ENCODE measurements at places on chromosomes 13 and 19.

- H3K27ac ChIP-seq: no peak overlapping the region
- no peak overlapping the region for H3K4me3 ChIP-seq
- no peaks in the 10 kb centered on the region for H3K36me3 ChIP-seq
- H3K4me1 ChIP-seq: no peaks in the 10 kb centered on the region
- DNase-seq: no peak
Measured at GRCh38 chr13:62598708-62599107, 1183.1 kb upstream of the PCDH20 start.

GRCh38 chr19:18155095-18156087 is 2.4 kb downstream of the PIK3R2 start:
- peaks cover 37% of the 10 kb centered on the region for H3K4me1 ChIP-seq
- peak overlapping the region; percentile 75 for H3K27ac ChIP-seq
- H3K36me3 ChIP-seq: peaks cover 26% of the 10 kb centered on the region
- H3K4me3 ChIP-seq: peak overlapping the region; percentile 87
- no peak for DNase-seq

- H3K36me3 ChIP-seq: peaks cover 4% of the 10 kb centered on the region
- H3K27ac ChIP-seq: no peak overlapping the region
- H3K4me3 ChIP-seq: no peak overlapping the region
Measured at GRCh38 chr19:38039966-38040365, 133.0 kb downstream of the SIPA1L3 start.

DNA sequence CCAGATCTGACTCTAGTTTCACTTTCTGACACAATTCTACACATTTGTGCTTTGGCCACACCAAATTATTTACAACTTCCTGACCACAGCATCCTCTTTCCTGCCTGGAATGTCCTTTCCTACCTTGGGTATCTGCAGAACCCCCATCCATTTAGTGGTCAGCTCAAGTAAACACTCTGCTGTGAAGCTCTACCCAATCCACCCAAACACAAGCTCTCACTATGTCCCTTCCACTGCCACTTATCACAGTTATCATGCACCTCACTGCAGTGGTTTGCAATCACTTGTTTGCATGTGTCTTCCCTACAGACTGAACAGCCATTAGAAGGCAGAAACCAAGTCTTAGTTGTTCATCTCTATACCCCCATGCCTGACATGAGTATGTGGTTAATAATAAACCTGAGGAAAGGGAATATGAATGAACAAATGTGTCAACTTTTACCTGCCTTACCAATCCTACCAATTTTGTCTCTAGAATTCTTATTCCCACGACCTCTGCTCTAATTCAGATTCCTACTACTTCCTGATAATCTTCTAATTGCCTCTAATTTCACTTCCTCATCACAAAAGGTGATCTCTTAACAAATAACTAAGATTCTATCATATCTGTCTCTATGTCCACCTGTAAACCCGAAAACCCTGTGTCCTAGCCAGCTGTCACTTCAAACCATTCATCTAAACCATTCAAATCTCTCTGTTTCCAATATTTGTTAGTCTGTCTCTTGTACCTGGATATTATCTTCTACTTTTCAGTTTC is 25.1 kb downstream of the LNX2 start:
- H3K27ac ChIP-seq: no peak overlapping the region
- no peak overlapping the region for H3K4me3 ChIP-seq
- DNase-seq: no peak
- H3K36me3 ChIP-seq: no peaks in the 10 kb centered on the region
- H3K4me1 ChIP-seq: no peaks in the 10 kb centered on the region

GRCh38 chr13:59458908-59459579 is 704.7 kb downstream of the DIAPH3 start:
- H3K4me3 ChIP-seq: no peak overlapping the region
- DNase-seq: no peak
- peaks cover 10% of the 10 kb centered on the region for H3K27me3 ChIP-seq
- no peak overlapping the region for H3K27ac ChIP-seq
- peaks cover 9% of the 10 kb centered on the region for H3K4me1 ChIP-seq

- H3K4me3 ChIP-seq: peak overlapping the region; percentile 57
- peaks cover 9% of the 10 kb centered on the region for H3K4me1 ChIP-seq
- H3K36me3 ChIP-seq: peaks cover 4% of the 10 kb centered on the region
- H3K27me3 ChIP-seq: peaks cover 71% of the 10 kb centered on the region
- no peak overlapping the region for H3K27ac ChIP-seq
Measured at GRCh38 chr19:47729468-47729798, 15.9 kb upstream of the NOP53 start.

DNA sequence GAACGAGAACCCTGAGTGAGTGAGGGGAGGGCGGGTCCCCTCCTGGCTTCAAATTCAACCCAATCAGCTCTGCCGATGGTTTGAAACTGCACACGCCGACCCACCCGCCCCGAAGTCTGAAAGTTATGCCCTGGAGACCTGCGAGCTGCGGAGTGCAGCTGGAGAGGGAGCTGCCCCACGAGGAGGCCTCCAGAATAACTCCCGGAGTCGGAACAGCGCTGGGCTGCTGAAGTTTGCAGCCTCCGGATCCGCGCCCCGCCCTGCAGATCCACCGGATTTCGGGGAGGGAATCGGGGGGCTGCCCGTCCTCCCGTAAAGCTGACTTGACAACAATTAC is 7.0 kb downstream of the POU4F1 start:
- DNase-seq: no peak
- no peak overlapping the region for H3K27ac ChIP-seq
- peaks cover 91% of the 10 kb centered on the region for H3K27me3 ChIP-seq
- peaks cover 2% of the 10 kb centered on the region for H3K4me1 ChIP-seq
- H3K4me3 ChIP-seq: no peak overlapping the region

- no peak for DNase-seq
- no peak overlapping the region for H3K4me3 ChIP-seq
- peaks cover 26% of the 10 kb centered on the region for H3K36me3 ChIP-seq
- H3K27me3 ChIP-seq: no peaks in the 10 kb centered on the region
- no peak overlapping the region for H3K27ac ChIP-seq
Measured at GRCh38 chr13:32746474-32746873, 160.2 kb downstream of the PDS5B start.

DNA sequence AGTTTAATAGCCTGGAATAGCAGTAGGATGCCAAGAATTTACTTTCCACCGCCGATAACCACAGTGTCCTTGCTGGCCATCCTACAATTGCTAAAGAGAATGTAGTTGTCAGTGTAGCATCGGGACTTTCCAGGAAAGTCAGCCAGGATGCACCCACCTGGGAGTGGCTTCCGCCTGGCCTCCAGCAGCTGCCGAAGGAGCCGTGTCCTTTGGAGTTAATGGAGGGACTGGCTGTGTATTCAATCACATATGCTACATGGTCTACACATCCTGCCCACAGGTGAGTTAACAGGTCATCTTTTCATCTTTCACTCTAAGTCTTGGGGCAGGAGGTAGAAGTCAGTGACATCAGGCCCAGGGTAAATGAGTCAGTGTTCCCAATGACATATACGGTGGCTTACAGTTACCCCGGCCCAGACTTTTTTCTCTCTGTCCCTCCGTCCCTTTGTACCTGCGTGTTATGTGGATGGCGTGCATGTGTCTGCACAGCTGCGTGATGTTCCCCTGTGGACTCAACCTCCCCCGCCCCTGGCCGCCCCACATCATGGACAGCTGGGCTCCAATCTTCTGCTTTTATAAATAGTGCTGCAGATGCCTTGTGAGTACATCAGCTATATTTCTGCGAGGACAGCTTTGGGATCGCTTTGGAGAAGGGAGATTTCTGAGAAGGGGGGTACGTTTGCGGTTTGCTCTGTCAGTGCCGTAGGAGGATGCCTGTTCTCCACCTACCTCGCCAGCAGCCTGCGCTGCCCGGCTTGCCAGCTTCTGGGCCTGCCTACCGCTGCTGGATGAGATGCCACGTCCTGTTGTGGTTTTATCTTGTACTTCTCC is 63.1 kb downstream of the ATP11A start:
- no peak for DNase-seq
- peak overlapping the region; percentile 85 for H3K27ac ChIP-seq
- H3K36me3 ChIP-seq: peaks cover 9% of the 10 kb centered on the region
- peaks cover 12% of the 10 kb centered on the region for H3K4me1 ChIP-seq
- H3K4me3 ChIP-seq: no peak overlapping the region
- no peaks in the 10 kb centered on the region for H3K27me3 ChIP-seq

GRCh38 chr19:40594657-40595091 is 6.5 kb upstream of the LTBP4 start:
- H3K4me3 ChIP-seq: peak overlapping the region; percentile 44
- peaks cover 9% of the 10 kb centered on the region for H3K36me3 ChIP-seq
- peak overlapping the region; percentile 44 for H3K27ac ChIP-seq
- peaks cover 35% of the 10 kb centered on the region for H3K27me3 ChIP-seq
- H3K4me1 ChIP-seq: peaks cover 26% of the 10 kb centered on the region

- no peak overlapping the region for H3K4me3 ChIP-seq
- no peaks in the 10 kb centered on the region for H3K4me1 ChIP-seq
- no peak for DNase-seq
Measured at GRCh38 chr13:105220881-105221280, 1314.6 kb downstream of the EFNB2 start.

- no peak for DNase-seq
- peaks cover 16% of the 10 kb centered on the region for H3K36me3 ChIP-seq
- H3K27me3 ChIP-seq: no peaks in the 10 kb centered on the region
- no peak overlapping the region for H3K27ac ChIP-seq
- H3K4me3 ChIP-seq: peak overlapping the region; percentile 48
Measured at GRCh38 chr19:16899566-16900075, 10.8 kb downstream of the F2RL3 start.

DNA sequence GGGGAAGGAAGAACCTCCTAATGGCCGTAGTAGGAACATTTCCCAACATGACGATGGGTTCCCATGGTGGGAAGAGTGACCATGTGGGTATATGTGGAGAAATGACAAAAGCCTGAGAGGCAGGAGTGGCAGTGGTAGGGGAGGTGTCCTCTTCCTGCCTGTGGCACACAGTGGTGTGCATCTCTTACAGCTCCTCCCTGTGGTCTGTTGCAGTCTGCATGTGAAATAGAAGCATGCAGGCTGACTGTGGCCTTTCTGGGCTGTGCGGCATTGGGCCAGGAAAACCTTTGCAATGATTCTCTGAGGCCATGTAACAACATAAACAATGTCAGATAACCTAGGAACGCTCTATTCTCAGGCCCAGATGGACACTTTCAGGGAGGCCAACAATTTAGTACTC is 84.0 kb downstream of the LACC1 start:
- no peaks in the 10 kb centered on the region for H3K36me3 ChIP-seq
- no peak overlapping the region for H3K27ac ChIP-seq
- peaks cover 10% of the 10 kb centered on the region for H3K27me3 ChIP-seq
- no peaks in the 10 kb centered on the region for H3K4me1 ChIP-seq
- no peak for DNase-seq

- H3K27me3 ChIP-seq: no peaks in the 10 kb centered on the region
- no peak for DNase-seq
- H3K36me3 ChIP-seq: no peaks in the 10 kb centered on the region
Measured at GRCh38 chr13:34161931-34162543, 344.1 kb downstream of the RFC3 start.

GRCh38 chr19:5099701-5100221 is 130.8 kb downstream of the KDM4B start:
- peaks cover 4% of the 10 kb centered on the region for H3K36me3 ChIP-seq

GRCh38 chr19:6903446-6903845 is 16.1 kb downstream of the ADGRE1 start:
- no peak overlapping the region for H3K27ac ChIP-seq
- DNase-seq: no peak
- no peak overlapping the region for H3K4me3 ChIP-seq
- H3K36me3 ChIP-seq: peaks cover 6% of the 10 kb centered on the region

- no peak for DNase-seq
- H3K36me3 ChIP-seq: no peaks in the 10 kb centered on the region
- no peak overlapping the region for H3K4me3 ChIP-seq
- H3K27me3 ChIP-seq: peaks cover 7% of the 10 kb centered on the region
Measured at GRCh38 chr13:53005626-53006025, 23.0 kb upstream of the OLFM4 start.

DNA sequence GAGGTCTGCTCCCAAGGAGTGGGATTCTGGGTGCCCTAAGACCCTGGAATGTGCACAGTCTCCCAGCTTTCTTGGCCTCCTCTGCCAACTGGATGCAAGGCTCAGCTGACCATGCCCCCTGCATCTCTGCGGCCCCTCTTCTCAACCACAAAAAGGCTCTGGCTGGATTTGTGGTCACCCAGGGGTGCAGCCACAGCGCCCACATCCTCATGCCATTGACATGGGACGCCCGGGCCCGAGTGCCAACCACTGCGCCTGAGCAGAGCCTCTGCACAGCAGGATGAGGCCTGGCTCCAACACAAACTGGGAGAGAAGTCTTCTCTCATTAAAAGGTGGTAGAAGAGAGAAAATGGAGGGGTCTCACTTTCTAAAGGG is 103.5 kb downstream of the FOXO1 start:
- DNase-seq: no peak
- peaks cover 11% of the 10 kb centered on the region for H3K36me3 ChIP-seq
- no peaks in the 10 kb centered on the region for H3K27me3 ChIP-seq
- peaks cover 53% of the 10 kb centered on the region for H3K4me1 ChIP-seq

DNA sequence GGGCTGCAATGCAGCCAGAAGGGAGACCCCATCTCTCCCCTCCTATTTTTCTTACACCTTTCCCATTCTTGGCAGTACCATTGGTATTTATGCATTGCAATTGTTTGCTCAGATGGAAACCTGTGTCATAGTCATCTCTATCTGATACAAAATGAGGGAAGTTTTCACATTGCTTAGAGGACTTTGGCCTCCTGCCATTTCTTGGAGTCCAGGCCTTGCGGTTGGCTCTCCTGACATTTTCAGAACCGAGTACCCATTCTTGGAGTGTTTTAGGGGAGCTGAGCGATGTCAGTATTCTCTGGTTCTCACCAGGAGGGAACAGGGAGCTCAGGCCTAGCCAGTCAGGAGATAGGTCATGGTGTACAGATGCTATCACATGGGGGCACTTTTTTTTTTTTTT is 1.5 kb downstream of the SIN3B start:
- H3K27me3 ChIP-seq: peaks cover 18% of the 10 kb centered on the region
- peak overlapping the region; percentile 83 for H3K4me3 ChIP-seq
- peak overlapping the region; percentile 83 for H3K27ac ChIP-seq
- peaks cover 15% of the 10 kb centered on the region for H3K4me1 ChIP-seq
- H3K36me3 ChIP-seq: peaks cover 47% of the 10 kb centered on the region

DNA sequence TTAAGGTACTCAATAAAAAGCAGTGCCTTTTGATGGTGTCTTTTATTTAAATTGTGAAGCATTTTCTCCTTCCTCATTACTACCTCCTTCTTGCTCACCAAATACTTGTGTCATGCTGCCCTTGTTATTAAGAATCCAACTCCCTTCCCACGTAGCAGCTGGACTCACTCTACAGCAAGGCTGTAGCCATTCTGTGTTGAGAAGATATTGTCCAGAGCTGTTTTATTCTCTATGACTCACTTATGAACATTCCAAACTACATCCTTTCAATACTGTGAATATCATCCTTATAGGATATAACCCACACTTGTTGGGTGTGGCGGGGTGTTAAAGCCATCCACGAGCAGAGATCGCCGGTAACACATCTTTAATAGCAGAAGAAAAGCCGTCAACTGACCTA is 1671.5 kb upstream of the SLC10A2 start:
- no peaks in the 10 kb centered on the region for H3K4me1 ChIP-seq
- H3K4me3 ChIP-seq: no peak overlapping the region
- H3K36me3 ChIP-seq: no peaks in the 10 kb centered on the region
- DNase-seq: no peak
